Neural progenitor cell (in vitro differentiated cells): ENCODE measurements at places on chromosomes 13 and 19.
A peak's percentile ranks its signal among the peaks of the same experiment; 100 is the strongest.

- H3K27me3 ChIP-seq = peaks cover 13% of the 10 kb centered on the region
- H3K27ac ChIP-seq = no peak overlapping the region
- H3K4me3 ChIP-seq = no peak overlapping the region
- no peak for DNase-seq
- H3K36me3 ChIP-seq = peaks cover 19% of the 10 kb centered on the region
- no peaks in the 10 kb centered on the region for H3K4me1 ChIP-seq
Measured at GRCh38 chr19:34961775-34962686, 2.0 kb downstream of the ZNF792 start.

DNA sequence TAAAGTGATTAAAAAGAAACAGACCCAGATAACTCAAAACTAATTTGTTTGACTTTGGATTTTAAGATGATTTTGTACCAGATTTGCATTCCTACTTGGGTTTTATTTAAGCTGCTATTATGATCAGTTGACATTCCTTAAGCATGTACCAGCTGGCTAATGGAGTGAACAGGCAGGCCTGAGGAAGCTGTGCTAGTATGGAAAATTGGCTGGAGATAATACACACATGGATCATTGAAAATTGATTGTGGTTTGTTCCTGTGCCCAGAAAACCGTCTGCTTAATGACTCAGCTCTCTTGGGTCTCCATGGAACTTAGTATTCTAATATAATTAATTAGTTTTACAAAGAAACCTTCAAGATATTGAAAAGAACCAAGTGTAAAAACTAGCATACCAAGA lies 22.6 kb downstream of the POLR1D start:
- no peak overlapping the region for H3K27ac ChIP-seq
- H3K4me3 ChIP-seq = no peak overlapping the region
- H3K36me3 ChIP-seq = peaks cover 24% of the 10 kb centered on the region
- DNase-seq = no peak
- no peaks in the 10 kb centered on the region for H3K4me1 ChIP-seq
- no peaks in the 10 kb centered on the region for H3K27me3 ChIP-seq

DNA sequence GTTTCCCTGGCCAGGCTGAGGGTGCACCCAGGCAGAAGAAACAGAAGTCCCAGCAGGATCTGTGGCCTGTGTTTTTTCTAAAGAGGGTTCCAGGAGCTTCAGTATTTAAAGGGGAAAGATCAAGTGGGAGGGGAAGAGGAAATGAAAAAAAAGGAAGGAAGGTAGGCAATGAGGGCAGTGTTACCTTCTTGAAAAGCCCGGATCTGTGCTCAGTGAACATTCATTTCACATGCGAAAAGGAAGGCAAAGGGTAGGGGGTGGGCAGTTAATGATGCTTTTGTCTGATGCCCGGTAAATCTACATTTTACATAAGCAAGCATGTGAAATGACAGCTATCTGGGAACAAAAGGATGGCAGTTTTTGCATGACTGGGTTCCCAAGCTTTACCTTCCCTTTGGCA lies 326.2 kb downstream of the UQCRFS1 start:
- DNase-seq = no peak
- H3K36me3 ChIP-seq = no peaks in the 10 kb centered on the region
- no peak overlapping the region for H3K4me3 ChIP-seq
- peaks cover 16% of the 10 kb centered on the region for H3K4me1 ChIP-seq

DNA sequence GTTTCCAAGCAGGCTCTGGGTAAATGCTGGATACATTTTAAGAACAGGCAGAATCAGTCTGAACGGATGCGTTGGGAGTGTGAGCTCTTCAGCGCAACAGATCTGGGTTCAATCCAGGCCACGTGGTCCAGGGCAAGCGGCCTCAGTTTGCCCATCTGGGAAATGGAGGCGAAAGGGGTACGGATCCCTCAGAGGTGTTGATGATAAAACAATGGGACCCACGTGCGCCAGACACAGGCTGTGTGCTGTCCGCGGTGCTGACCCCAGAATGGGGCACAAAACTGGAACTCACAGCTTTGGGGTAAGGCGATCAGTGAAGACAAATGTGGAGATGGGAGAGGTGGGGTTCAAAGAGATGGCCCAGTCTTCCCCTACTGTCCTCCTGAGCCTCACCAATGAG lies 13.1 kb upstream of the PDE4C start:
- no peak overlapping the region for H3K27ac ChIP-seq
- H3K36me3 ChIP-seq = no peaks in the 10 kb centered on the region
- peaks cover 36% of the 10 kb centered on the region for H3K27me3 ChIP-seq
- peak; percentile 46 for DNase-seq

GRCh38 chr19:7348587-7349230 lies at the start of gene ARHGEF18:
ARHGEF18 (plus strand) TSS chr19:7348937; CDS start chr19:7362891, 13,954 bp downstream.
- H3K27ac ChIP-seq = no peak within 1 kb of the TSS
- no peaks in the 10 kb centered on the region for H3K27me3 ChIP-seq
- no peaks in the 10 kb centered on the region for H3K4me1 ChIP-seq

DNA sequence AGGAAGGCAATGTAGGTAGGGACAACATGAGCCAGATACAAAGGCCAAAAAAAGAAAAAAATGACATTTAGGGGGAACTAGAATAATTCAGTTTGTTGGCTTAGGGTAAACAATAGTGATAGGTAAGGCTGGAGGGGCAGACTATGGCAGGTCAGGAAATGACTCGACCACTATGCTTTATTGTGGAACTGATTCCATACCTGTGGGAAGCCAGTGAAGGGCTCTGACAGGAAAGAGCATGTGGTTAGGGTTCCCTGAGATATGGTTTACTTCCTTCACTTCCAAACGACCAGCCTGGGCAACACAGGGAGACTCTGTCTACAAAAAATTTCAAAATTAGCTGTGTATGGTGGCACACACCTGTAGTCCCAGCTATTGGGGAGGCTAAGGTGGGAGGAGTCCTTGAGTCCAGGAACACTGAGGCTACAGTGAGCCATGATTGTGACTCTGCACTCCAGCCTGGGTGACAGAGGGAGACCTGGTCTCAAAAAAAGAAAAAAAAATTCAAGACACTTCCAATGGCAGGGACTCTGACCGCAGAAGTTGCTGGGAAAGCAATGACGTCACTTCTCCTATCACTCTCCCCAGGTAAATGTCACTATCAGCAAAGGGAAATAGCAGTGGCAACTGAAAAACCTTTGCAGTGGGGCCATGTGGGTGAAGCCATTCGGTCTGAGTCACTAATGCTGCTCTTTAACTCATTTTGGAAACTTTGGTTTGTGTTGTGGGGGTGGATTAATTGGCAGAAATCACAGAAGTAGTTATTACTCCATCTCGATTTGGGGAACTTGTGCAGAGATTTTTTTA lies 192.8 kb upstream of the TSC22D1 start:
- peaks cover 17% of the 10 kb centered on the region for H3K4me1 ChIP-seq
- no peaks in the 10 kb centered on the region for H3K36me3 ChIP-seq
- no peak overlapping the region for H3K4me3 ChIP-seq
- DNase-seq = no peak

GRCh38 chr13:29438769-29439168 lies 156.7 kb downstream of the SLC7A1 start:
- no peak for DNase-seq
- H3K36me3 ChIP-seq = no peaks in the 10 kb centered on the region
- H3K4me3 ChIP-seq = no peak overlapping the region
- H3K27me3 ChIP-seq = no peaks in the 10 kb centered on the region
